ENCODE measurements at places on chromosomes 16 and 17.

DNA sequence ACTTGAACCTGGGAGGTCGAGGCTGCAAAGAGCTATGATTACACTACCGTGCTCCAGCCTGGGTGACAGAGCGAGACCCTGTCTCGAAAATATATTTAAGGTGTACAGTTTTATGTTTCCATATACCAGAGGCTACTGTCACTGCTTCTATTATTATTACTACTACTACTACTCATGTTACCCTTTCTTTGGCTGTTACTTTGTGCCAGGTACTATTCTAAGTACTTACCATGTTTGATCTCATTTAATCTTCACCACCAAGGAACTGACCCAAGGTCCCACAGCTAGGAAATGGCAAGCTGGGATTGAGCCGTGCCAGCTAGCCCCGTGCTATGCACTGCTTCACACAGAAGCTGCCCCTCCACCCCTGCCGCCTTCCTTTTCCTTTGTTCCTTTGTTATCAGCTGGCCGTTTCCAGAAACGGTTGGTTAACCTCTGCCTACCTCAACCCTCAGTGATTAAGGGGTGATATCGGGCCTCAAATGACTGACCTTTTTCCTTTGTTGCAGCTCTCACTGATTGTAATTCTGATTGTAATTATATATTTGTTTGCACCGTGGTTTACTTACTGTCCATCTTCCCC lies 78.4 kb downstream of the ABCC1 start:
- no peak for DNase-seq

GRCh38 chr17:15966183-15966878 lies 21.4 kb downstream of the ADORA2B start:
- no peak for DNase-seq

DNA sequence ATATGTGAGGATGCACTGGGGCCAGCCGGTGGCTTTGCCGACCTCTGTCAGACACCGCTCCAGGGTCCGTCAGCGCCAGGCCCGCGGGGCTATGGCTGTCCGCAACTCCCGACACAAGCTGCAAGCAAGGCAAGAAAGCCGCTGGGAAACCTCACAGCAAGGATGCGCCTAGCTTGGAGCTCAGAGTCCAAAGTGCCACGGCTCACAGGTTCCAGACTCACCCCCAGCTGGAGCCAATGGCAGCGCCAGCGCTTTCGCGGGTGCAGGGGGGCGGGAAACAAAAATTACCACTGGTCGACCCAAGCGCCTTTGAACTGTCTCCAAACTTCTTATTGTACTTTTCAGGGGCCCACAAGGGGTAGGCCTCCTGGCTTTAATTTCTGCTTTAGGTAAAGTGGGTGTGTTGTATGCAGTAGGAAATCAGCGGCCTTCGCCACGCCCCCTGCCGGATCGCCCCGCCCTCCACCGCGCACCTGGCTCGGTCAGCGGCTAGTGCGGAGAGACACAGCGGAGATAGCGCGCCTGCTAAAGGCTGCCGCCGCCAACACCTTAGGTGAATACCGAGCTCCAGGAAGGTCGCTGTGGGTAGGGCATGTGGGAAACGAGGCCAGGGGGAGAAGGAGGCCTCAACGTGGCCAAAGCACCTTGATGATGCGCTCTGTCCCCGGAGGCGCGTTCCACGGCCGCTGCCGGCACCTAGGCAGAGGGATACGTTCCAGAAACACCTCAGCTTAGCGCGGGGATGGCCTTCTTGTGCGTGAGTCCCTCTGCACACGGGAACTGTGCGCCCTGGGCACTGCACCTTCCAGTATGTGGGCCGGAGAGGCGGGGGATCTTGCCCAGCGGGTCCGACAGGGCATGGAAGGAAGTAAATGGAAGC lies 61.0 kb upstream of the RBL2 start:
- no peak for DNase-seq

- no peak for DNase-seq
These were observed 37.1 kb downstream of the TNFRSF13B start for GRCh38 chr17:16934836-16935235.

- DNase-seq: no peak
These were observed 4.4 kb upstream of the ZNF469 start for GRCh38 chr16:88378401-88378800.

DNA sequence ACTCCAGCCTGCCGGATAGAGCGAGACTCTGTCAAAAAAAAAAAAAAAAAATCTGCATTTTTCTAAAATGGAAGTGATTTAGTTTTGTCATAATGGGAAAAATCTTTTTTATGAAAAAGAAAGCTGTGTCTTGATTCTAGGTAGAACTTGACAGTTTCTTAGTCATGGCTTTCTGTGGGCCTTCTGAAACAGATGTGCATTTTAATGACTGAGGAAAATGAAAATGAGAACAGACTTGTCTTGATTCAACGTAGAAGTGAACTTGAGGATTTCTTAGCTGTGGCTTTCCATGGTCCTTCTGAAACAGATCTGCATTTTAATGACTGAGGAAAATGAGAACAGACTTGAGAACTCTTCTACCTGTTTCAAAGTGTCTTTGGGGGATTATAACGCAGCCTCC lies 171.7 kb downstream of the VPS53 start:
- no peak for DNase-seq

DNA sequence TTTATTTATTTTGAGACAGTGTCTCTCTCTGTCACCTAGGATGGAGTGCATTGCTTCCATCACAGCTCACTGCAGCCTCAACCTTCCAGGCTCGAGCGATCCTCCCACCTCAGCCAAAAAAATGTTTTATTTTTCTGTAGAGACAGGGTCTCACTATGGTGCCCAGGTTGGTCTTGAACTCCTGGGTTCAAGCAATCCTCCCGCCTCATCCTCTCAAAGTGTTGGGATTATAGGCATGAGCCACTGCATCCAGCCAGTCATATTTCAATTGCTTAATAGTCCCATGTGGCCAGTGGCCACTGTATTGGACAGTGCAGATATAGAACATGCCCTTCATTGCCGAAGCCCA lies 15.3 kb downstream of the TMC7 start:
- no peak for DNase-seq

GRCh38 chr16:56370185-56370874 lies 55.0 kb downstream of the AMFR start:
- no peak for DNase-seq
